ENCODE measurements at places on chromosomes 3 and 15.

- no peak for DNase-seq
Measured at GRCh38 chr3:179528772-179529171, 34.0 kb upstream of the ACTL6A start.

DNA sequence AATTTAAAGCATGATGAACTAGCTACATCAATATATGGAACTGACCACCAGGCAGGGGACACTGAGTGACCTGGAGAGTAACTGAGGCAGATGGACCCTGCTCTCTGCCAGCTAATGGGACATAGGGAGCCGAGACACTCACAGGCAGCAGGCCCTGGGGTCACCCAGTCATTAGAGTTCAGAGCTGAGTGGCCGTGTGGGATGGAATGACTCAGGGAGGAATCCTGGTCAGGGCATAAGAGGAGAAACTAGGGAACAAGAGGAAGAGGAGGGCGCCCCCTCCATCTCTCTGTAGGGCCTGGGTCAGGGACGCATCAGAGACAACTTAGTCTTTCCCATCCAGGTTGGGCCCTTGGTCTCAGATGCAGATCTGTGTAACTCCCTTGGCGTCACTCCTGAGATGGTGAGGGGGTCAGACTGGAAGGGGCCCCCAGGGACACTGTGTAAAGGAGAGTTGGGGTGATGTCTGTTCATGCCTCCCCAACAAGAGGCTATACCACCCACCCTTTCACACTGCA is 39.8 kb downstream of the CCDC12 start:
- DNase-seq: no peak

- no peak for DNase-seq
Measured at GRCh38 chr3:9884555-9885165, 4.6 kb upstream of the CIDEC start.

- DNase-seq: no peak
Measured at GRCh38 chr3:107816107-107816506, 274.7 kb downstream of the CD47 start.

DNA sequence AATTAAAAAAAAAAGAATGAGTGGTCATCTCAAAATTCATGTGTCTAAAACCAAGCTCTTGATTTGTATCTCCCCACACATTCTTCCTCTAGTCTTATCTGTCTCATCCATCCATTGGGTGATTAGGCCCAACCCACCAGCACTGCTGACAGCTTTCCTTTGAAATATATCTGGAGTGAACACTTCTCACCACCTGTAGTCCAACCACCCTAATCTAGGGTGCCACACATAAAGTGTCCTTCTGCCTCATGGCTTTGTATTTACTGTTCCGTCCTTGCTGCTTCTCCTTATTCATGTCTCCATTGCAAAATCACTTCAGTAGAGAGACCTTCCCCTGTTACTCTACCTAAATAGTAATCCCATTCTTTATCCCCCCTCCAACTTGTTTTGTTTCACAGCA is 82.4 kb upstream of the PTX3 start:
- no peak for DNase-seq

DNA sequence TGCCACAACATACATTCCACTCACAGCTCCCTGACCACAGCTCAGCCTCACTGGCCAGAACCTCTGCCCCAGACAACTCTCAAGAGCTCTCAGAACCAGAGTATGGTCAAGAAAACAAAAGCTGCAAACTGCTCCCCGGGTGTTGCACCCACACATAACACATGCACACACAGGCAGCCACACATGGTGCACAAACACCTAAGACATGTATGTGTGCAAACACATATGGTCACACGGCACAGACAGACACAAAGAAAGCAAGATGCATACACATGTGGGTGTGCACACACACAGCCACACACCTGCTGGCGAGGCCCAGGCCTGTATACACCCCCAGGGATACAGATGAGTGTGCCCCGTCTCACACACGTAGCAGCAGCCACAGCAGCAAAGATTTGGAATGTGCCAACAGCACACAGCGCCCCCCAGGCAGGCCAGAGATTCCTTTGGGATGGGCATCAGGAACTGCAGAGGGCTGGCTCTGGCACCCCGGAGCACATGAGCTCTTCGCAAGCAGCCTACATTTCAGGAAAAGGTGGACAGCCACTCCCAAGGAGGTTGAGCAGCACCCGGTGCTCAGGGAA is 6.6 kb downstream of the KLF15 start:
- no peak for DNase-seq

- DNase-seq: no peak
Measured at GRCh38 chr3:186746008-186746407, 28.8 kb downstream of the KNG1 start.

DNA sequence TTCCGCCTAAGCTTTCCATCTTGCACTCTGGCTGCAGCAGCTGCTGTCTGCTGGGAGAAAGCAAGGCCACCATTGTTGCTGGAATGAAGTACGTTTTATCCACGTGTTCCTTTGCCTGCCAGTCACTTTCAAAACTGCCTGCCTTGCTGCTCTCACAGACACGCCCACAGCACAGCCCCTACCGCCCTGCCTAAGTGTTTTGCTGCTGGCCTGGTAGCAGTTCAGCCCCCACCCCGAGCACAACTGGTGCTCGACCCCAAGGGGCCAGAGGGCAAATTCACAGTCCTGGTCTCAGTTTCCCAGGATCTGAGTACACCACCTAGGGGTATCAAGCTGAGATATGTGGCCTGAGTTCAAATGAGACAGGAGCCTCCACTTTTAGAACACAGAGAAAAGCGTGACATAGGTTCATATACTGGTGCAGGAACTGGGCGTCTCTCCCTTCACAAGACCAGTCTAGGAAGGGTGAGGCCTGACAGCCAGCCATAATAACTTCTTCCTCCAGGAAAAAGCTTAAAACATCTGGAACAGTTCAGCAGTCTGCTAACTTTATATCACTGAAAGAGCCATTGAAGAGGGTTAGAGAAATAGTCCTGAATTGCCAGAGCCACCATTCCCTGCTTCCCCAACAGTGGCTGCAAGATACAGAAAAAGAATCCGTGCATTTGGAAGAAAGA is 1012.3 kb downstream of the ZPLD1 start:
- no peak for DNase-seq

GRCh38 chr3:152172460-152172859 is 96.3 kb upstream of the MBNL1 start:
- DNase-seq: no peak

- no peak for DNase-seq
Measured at GRCh38 chr3:55959471-55960080, 472.5 kb upstream of the WNT5A start.

GRCh38 chr3:145903472-145904013 is 257.4 kb downstream of the PLOD2 start:
- no peak for DNase-seq

GRCh38 chr3:89058371-89058770 is 49.0 kb upstream of the EPHA3 start:
- no peak for DNase-seq

DNA sequence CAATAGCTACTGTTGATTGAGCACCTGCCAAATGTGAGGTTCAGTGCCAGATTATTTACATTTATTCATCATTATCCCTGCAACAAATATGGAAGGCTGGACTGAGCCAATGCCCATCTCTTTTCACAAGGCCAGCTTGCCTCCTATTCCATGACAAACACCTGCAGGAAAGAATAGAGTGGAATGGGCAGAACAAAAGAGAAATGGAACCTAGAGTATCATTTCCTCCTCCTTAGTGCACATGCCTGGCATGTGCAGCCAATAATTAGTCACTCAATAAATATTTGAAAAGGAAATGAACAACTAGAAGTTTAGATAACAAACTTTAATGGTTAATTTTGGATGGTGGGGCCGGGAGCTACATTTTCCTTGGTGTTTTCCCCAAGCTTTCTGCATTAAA is 61.4 kb upstream of the MYRIP start:
- DNase-seq: no peak

GRCh38 chr3:180011927-180012326 is 24.8 kb downstream of the PEX5L start:
- DNase-seq: no peak

- no peak for DNase-seq
Measured at GRCh38 chr3:48595526-48596121, 495 bp upstream of the COL7A1 start.

DNA sequence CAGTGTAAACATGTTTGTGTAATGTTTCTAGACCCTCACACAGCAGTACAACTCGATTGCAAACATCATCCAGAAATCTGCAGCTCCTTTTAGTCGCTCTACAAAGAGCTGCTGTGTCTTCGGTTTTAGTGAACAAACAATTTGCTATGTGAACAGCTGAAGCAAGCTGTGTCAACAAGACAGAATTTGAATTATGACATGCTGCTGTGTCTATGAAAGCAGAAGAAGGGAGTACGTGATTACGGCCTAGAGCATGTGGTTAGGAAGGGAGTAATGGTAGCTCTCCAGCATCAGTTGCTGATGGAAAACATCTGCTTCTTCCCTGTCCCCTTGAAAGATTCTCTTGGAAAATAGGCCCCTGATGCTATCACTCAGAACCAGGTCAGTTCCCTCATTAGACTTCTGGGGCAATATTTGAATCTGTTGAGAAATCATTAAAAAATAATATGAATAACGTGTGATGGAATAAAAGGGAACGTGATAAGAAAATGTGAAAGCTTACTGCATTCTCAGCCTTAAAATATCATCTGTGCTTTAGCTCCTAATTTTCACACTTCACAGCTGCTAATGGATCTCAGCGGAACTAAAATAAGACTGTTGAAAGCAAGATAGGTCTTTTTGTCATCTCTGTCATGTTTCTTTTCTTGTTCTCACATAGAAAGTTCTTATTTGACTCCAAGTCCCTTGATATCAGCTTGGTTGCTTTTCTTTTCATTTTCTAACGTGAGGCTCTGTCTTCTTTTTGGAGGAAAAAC is 891.5 kb downstream of the ROBO2 start:
- no peak for DNase-seq

DNA sequence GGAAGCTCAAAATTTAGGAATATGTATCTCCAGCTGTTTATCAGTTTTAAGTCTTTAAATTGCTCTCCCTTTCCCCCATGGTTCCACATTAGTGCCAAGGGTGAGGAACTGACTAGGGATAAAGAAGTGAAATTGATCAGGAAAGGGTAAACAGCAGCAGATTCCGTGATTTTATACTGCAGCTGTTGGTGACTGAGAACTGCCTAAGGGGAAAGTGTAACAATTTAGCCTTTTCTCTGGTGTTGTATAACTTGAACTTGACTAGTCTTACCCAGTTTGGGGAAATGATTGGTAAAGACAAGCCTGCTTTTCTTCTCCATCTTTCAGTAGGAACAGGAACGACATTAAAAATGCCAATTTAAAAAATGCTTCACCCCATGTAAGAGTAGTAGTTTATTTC is 5.0 kb downstream of the SPRED1 start:
- DNase-seq: no peak

DNA sequence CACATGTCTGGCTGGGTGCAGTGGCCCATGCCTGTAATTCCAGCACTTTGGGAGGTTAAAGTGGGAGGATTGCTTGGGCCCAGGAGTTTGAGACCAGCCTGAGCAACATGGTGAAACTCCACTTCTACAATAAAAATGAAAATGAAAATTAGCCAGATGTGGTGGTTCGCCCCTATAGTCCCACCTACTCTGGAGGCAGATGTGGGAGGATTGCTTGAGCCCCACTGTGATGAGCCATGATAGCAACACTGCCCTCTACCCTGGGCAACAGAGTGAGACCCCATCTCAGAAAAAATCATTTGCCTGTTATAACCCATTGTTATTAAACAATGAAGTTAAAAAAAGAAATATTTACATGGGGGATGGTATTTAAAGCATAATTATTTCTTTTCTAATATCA is 240.1 kb upstream of the ZPLD1 start:
- DNase-seq: no peak

- no peak for DNase-seq
Measured at GRCh38 chr3:127997016-127997415, 55.2 kb upstream of the SEC61A1 start.

- DNase-seq: no peak
Measured at GRCh38 chr3:25297667-25298585, 130.1 kb upstream of the RARB start.

DNA sequence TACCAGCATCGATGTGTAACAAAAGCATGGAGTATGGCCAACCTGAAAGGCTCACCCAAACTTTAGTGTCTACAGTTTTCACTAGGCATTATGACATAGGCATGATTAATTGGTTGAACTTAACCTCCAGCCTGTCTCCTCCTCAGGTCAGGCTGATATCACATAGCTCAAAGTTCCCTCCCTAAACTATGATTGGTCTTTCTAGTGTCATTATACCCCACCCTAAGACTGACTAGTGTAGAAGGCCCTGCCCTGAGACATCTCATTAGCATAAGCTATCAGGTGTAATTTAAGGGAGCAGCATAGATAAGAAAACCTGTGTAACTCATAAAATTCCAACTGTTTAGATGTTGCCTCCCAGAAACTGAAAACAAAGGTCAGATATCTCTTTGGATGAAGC is 195.2 kb downstream of the ALCAM start:
- no peak for DNase-seq

GRCh38 chr15:96774216-96774615 is 443.7 kb downstream of the NR2F2 start:
- no peak for DNase-seq

DNA sequence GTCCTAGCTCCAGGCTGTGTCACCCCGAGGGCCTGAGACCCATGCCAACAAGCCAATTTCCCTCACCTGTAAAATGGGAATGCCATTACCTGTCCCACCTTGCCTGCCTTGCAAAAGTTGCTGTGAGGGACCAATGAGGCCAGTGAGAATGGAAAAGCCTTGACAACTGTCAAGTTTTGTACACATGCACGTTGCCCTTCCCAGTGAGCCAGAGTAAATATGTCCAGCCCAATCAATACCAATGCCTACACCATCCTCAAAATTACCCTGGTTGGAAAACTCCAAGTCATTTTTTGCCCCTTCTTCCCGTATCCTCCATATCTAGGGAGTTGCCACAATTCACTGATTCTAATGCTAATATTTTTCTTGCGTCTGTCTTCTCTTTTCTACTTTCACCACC is 73.5 kb upstream of the RASGRF1 start:
- DNase-seq: no peak

- no peak for DNase-seq
Measured at GRCh38 chr3:30672287-30672735, 65.9 kb downstream of the TGFBR2 start.

DNA sequence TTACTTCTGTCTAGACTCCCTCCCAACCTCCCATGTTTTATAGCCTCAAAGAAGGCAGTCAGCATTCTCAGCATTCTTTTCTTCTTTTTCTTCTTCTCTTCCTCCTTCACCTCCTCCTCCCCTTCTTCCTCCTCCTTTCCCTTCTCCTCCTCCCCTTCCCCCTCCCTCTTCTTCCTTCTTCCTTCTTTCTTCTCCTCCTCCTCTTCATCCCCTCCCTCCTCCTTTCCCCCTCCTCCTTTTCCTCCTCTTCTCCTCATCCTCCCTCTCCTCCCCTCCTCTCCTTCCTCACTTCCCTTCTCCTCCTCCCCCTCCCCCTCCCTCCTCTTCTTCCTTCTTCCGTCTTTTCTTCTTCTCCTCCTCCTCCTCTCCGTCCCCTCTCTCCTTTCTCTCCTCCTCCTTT is 3.6 kb upstream of the LPCAT4 start:
- no peak for DNase-seq

DNA sequence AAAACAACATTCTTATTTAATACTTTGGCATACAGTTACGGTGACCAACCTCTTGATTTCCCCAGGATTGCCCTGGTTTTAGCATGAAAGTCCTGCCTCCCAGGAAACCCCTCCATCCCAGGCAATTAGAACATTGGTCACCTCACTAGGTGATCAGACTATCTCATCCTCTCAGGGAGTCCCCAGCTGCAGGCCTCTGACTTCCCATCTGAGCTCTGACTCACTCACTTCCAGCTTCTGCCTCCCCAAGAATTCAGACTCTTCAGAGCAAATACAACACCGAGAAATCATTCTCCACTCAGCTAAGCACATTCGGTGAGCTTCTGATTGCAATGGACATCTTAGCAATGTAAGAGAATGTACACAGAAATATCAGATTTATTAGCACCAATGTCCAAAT is 92.4 kb upstream of the HES1 start:
- no peak for DNase-seq

- no peak for DNase-seq
Measured at GRCh38 chr3:162138509-162138908, 641.9 kb downstream of the OTOL1 start.
